GM13976 (cell line): ENCODE measurements at places on chromosomes 3 and 15.

GRCh38 chr15:71484080-71484479 is 326.3 kb upstream of the NR2E3 start:
- DNase-seq, result no peak

DNA sequence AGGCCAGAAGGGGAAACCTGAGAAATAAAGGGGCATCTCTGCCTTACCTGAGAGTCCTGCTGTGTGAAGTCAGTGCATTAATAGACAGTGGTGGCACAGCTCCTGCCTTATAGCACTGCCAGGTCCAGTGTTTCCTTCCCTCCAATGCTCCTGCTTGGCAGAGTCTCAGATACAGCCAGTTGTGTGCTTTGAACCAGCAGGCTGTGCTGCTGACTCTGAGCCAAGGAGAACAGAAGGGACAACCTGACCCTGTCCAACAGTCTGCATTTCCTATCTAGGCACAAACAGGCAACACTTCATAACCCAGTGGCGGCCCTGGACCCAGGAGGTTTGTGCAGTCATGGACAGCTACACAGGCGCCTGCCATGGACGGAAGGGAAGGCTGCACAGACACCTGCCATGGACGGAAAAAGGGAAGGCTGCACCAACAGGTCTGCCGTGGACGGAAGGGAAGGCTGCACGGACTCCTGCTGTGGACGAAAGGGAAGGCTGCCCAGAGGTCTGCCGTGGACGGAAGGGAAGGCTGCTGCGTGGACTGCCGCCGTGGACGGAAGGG is 33.9 kb upstream of the PLXNA1 start:
- DNase-seq, result no peak

DNA sequence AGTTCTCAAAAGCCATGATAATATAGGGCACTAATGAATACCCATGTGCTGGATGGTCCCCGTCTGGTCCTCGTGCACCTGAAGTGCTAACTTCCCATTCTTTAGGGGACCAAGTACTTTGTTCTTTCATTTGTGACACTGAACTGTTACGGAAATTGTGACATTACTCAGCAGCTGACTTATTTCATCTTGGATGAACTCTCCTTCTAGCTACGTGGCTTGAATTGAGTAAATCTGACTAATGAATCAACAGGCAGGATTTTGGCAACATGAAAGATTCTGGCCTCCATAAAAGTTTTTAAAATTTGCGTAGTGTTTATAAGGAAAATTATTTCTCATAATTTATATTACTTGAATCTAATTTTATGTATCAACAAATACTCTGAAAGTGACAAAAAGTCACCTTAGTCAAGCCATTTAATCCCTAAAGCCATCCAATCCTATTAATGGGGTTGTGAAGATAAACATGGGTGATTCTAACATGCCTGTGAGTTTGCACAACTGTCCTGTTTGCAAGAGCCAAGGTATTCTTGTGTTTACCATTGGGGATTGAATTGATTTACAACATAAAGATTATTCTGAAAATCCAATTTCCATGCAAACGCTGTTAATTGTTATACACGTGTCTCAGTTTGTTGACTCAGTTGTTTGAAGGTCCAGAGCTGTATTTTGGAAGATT is 119.9 kb downstream of the AGBL1 start:
- DNase-seq, result no peak

GRCh38 chr15:62297522-62297921 is 132.4 kb upstream of the C2CD4B start:
- DNase-seq, result no peak

- DNase-seq, result no peak
Measured at GRCh38 chr3:76652524-76652923, 387.4 kb upstream of the ROBO2 start.

DNA sequence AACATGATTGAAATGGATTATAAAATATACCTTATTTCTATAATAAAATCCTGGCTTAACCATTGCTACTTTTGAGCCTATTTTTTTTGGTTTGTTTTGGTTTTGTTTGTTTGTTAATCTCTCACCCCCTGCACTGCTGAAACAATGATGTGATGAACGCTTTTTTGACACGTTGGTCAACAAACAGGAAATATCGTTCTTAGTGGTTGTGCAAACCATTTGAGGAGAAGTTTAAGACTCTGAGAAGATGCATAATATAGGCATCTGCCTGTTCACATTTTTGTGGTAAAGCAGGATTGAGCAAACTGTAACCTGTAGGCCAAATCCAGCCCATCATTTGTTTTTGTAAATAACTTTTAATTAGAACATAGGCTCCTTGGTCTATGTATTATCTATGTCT is 75.5 kb upstream of the MDFIC2 start:
- no peak for DNase-seq

GRCh38 chr3:142861926-142862325 is 27.0 kb downstream of the PCOLCE2 start:
- no peak for DNase-seq

GRCh38 chr3:178584722-178585380 is 48.6 kb downstream of the KCNMB2 start:
- DNase-seq, result no peak

- no peak for DNase-seq
Measured at GRCh38 chr15:78419367-78419766, 18.6 kb upstream of the IREB2 start.
